ENCODE measurements at places on chromosomes 6 and 20. TPM values are rescaled to one million over a fixed set of nuclear protein-coding genes. Genes with fewer than 3 reads are reported as not detected.

MOCS1 gene
- total RNA-seq = 1.3 TPM

RGS17 gene
- total RNA-seq = 6.4 TPM

NKAIN2 gene
- total RNA-seq = not detected

HCRTR2 gene
- not detected for total RNA-seq

PARD6B gene
- 3.0 TPM for total RNA-seq

RSPO3 gene
- total RNA-seq = 122 TPM

SMLR1 gene
- total RNA-seq = not detected

SLC24A3 gene
- not detected for total RNA-seq

OR2H2 gene
- total RNA-seq = not detected

TMEM200A gene
- total RNA-seq = not detected

EIF6 gene
- 392 TPM for total RNA-seq

HLA-DOA gene
- not detected for total RNA-seq

ERVFRD-1 gene
- not detected for total RNA-seq

FAM217A gene
- total RNA-seq = not detected

SNAI1 gene
- total RNA-seq = 11.6 TPM

SLC26A8 gene
- not detected for total RNA-seq

PROKR2 gene
- not detected for total RNA-seq

PRRC2A gene
- 97.9 TPM for total RNA-seq

FAM210B gene
- 11.1 TPM for total RNA-seq

RIMS1 gene
- total RNA-seq = not detected

GTSF1L gene
- total RNA-seq = not detected

ANGPT4 gene
- 0.03 TPM for total RNA-seq

CRISP2 gene
- not detected for total RNA-seq

EYA2 gene
- total RNA-seq = 3.2 TPM

KCNQ2 gene
- 0.50 TPM for total RNA-seq

LY6G6F gene
- not detected for total RNA-seq

TRIM31 gene
- total RNA-seq = 2.1 TPM

ZSCAN9 gene
- total RNA-seq = 7.8 TPM

CD164 gene
- 97.2 TPM for total RNA-seq

ZNF341 gene
- total RNA-seq = 4.4 TPM

TP53INP2 gene
- 7.4 TPM for total RNA-seq

RSPH4A gene
- total RNA-seq = 0.11 TPM

ADGRB3 gene
- not detected for total RNA-seq

MOG gene
- not detected for total RNA-seq

ATRN gene
- total RNA-seq = 25.5 TPM

TAAR2 gene
- not detected for total RNA-seq

BMP7 gene
- 0.32 TPM for total RNA-seq

RIPPLY2 gene
- 0.64 TPM for total RNA-seq

NKX2-2 gene
- not detected for total RNA-seq

MUC22 gene
- total RNA-seq = 0.05 TPM

GSTA4 gene
- 7.3 TPM for total RNA-seq

SCRT2 gene
- not detected for total RNA-seq

GPX5 gene
- not detected for total RNA-seq

AP5S1 gene
- 16.3 TPM for total RNA-seq

MYCT1 gene
- 0.06 TPM for total RNA-seq

NXT1 gene
- 69.1 TPM for total RNA-seq

DNPH1 gene
- total RNA-seq = 95.7 TPM

FAM8A1 gene
- total RNA-seq = 4.0 TPM

LSM14B gene
- total RNA-seq = 24.6 TPM

NHLRC1 gene
- 1.5 TPM for total RNA-seq

TRIM40 gene
- not detected for total RNA-seq

DLGAP4 gene
- total RNA-seq = 71.1 TPM

MCCD1 gene
- not detected for total RNA-seq

KCNQ5 gene
- total RNA-seq = 1.7 TPM

PACRG gene
- total RNA-seq = not detected
